ENCODE measurements at places on chromosomes 5 and 9. TPM values are rescaled to one million over a fixed set of nuclear protein-coding genes. Genes with fewer than 3 reads are reported as not detected.
A peak's percentile ranks its signal among the peaks of the same experiment; 100 is the strongest.

SYNPO gene
- total RNA-seq, result 4.2 TPM

DNA sequence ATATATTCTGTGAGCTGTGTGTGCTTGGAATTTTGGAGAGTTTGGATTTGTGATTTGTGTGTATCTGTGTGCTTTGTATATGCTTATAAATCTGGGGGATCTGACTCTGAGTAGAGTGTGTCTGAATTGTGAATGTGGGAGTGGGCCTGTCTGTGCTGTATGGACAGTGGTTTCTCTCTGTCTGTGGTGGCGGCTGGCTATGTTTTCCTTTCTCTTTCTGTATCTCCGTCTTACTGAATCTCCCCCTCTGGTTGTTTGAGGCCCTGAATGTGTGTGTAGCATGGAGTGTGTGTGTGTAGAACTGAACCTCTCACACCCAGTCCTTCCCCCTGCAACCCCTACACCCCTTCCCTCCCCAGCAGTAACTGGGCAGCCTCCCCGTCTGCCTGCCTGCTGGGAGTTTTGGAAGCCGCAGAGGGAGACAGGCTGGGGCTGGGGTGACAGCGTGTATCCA, 4.7 kb downstream of the CXXC5 start:
- H3K4me3 ChIP-seq, result no peak overlapping the region
- no peaks in the 10 kb centered on the region for H3K36me3 ChIP-seq
- DNase-seq, result no peak
- H3K27me3 ChIP-seq, result no peaks in the 10 kb centered on the region
- peaks cover 25% of the 10 kb centered on the region for H3K4me1 ChIP-seq

DNA sequence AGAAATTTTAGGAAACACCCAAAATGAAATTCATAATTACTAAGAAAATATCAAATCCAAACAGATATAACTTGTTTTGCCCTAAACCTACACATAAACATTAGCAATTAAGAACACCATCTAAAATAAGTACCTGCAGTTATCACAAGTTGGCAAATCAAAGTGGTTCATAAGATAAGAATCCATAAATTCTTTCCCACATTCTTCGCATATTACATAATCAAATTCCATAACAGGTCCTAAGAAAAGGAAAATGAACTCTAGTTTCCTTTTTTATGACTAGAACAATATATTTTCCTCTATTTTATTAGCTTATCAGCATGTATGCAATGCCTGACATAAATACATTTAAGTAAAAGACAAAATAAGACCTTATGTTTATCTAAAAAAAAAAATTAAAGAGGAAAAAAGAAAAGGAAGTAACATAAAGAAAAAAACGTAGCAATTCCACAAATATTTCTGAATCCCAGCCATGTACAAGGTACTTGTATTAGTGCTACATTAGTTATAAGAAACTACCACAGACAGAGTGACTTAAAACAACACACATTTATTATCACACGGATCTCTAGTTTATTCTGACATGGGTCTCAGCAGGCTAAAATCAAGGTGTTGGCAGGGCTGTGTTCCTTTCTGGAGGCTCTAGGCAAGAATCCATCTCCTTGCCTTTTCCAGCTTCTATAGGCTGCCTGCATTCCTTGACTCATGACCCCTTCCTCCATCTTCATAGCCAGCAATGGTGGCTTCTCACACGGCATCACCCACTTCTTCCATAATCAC, 7.5 kb downstream of the XPA start:
- peaks cover 30% of the 10 kb centered on the region for H3K36me3 ChIP-seq
- H3K4me3 ChIP-seq, result no peak overlapping the region
- DNase-seq, result no peak
- H3K27ac ChIP-seq, result no peak overlapping the region
- H3K27me3 ChIP-seq, result no peaks in the 10 kb centered on the region

TPPP gene
- 0.22 TPM for total RNA-seq

DNA sequence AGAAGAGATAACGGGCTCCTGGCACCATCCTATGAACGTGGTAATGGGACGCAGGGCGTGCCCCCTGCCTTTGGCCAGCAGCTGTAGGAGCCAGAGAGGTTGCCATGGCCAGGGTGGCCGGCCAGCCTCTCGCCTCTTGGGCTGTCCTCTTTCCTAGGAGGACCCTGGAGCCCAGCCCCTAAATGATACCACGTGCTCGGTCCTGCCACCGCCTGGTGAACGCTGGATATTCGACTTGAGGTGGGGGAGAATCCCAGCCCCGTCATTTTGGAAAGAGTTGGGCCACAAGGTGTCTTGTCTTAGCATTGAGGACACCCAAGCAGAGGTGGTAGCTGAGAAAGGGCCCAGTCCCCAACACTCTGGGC, 391 bp upstream of the NRG2 start:
- H3K4me1 ChIP-seq, result peaks cover 8% of the 10 kb centered on the region
- H3K27ac ChIP-seq, result no peak overlapping the region
- peak overlapping the region; percentile 70 for H3K4me3 ChIP-seq
- peaks cover 51% of the 10 kb centered on the region for H3K27me3 ChIP-seq
- no peaks in the 10 kb centered on the region for H3K36me3 ChIP-seq

GRCh38 chr9:69421908-69422801, 97.1 kb downstream of the ENTREP1 start:
- H3K4me3 ChIP-seq, result no peak overlapping the region
- no peaks in the 10 kb centered on the region for H3K4me1 ChIP-seq
- no peaks in the 10 kb centered on the region for H3K27me3 ChIP-seq
- peak; percentile 86 for DNase-seq

DNA sequence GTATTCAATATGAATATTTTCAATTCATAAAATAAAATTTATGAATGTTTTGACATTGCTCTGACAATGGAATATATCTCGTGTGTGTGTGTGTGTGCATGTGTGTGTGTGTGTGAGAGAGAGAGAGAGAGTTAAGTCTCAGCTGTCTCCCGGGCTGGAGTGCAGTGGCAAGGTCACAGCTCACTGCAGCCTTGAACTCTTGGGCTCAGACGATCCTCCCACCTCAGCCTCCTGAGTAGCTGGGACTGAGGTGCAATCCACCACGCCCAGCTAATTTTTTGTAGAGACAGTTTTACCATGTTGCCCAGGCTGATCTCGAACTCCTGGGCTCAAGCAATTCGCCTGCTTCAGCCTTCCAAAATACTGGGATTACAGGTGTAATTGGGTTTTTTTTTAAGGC, 16.1 kb downstream of the G3BP1 start:
- H3K27me3 ChIP-seq, result no peaks in the 10 kb centered on the region
- H3K36me3 ChIP-seq, result peaks cover 64% of the 10 kb centered on the region
- DNase-seq, result no peak
- no peaks in the 10 kb centered on the region for H3K4me1 ChIP-seq

IL17B gene
- total RNA-seq, result not detected

DNA sequence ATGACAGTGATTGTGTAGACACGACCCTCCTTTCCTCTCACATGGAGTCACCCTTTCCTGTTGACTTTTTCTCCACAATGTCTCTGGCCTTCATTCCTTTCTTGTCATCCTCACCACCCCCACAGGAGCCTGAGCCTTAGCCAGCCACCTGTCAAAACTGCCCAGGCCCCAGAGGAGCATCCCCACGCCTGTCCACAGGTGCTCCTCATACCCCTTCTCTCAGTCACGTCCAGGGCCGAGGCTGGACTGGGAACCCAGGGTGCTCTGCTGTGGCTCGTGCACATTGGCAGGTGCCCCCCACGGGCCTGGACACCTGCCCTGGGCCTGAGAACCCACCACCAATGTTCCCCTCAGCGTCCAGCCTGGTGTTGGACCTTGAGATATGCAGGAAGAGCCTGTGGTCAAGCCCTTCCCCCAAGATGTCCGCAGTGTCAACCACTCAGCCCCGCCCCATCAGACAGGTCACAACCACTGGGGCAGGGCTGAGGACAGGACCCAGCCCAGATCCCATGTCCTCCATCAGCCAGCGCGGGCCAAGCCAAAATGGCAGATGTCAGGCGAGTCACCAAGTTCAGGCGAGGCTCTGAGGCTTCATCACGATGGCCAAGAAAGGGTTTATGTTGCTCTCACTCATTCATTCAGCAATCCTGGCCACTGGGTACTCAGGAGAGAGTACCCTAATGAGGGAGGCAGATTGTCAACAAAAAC, 65.8 kb upstream of the STXBP1 start:
- DNase-seq, result no peak
- peaks cover 8% of the 10 kb centered on the region for H3K4me1 ChIP-seq
- no peak overlapping the region for H3K4me3 ChIP-seq
- no peaks in the 10 kb centered on the region for H3K27me3 ChIP-seq
- H3K27ac ChIP-seq, result no peak overlapping the region

SOX30 gene
- not detected for total RNA-seq

DNA sequence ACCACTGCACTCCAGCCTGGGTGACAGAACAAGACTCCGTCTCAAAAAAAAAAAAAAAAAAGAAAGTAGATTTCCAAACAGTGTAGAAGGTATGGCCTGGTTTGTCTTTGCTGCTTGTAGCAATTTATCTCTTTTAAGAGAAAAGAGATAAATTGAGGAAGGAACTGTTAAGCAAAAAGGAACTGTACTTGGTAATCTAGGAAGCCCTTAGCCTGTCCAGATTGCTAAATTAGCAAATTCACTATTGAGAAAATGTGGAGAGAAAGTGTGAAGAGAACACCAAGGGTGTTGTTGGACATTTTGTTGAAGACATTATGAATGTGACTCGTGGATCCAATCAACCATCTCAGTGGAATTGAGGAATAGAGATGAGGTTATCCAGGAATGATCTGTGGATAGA, 13.0 kb upstream of the SUSD3 start:
- no peaks in the 10 kb centered on the region for H3K4me1 ChIP-seq
- H3K36me3 ChIP-seq, result no peaks in the 10 kb centered on the region
- no peak overlapping the region for H3K4me3 ChIP-seq

DNA sequence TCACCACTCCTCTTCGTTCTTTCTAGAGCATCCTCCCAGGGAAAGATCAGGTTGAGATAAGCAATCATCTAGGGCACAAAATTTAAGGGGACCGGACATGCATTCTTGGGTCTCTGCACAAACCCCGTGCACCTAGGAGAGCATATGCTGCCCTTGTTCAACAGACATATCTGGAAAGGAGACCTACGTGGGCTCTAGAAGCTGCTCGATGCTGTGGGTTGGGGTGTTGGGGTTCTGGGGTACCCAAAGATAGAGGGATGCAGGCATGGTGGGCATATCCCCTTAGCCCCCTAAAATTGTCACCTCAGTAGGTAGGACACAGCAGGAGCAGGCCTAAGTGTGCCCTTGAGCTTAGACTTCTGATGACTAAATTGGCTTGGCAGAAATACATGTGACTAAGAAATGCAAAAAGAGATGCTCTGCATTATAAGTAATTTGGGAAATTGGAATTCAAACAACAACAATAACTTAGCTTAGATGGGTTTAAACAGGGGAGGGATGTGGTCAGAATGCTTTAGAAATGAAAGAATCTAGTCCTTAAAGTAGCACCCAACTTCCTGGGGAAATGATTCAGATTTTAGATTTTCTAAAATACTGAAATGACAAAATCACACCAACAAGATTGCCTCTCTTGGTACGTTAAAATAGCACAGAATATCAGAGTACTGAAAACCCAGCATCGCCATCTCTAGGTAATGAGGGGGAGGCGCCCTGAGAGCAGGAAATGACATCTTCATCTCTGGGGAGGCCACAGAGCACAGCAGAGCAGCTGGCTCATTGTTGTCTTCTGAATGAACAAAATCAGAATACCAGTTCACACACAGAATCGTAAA, 172.3 kb downstream of the GNA14 start:
- H3K27ac ChIP-seq, result no peak overlapping the region
- H3K36me3 ChIP-seq, result no peaks in the 10 kb centered on the region
- no peaks in the 10 kb centered on the region for H3K4me1 ChIP-seq
- DNase-seq, result no peak

TLR4 gene
- not detected for total RNA-seq

DNA sequence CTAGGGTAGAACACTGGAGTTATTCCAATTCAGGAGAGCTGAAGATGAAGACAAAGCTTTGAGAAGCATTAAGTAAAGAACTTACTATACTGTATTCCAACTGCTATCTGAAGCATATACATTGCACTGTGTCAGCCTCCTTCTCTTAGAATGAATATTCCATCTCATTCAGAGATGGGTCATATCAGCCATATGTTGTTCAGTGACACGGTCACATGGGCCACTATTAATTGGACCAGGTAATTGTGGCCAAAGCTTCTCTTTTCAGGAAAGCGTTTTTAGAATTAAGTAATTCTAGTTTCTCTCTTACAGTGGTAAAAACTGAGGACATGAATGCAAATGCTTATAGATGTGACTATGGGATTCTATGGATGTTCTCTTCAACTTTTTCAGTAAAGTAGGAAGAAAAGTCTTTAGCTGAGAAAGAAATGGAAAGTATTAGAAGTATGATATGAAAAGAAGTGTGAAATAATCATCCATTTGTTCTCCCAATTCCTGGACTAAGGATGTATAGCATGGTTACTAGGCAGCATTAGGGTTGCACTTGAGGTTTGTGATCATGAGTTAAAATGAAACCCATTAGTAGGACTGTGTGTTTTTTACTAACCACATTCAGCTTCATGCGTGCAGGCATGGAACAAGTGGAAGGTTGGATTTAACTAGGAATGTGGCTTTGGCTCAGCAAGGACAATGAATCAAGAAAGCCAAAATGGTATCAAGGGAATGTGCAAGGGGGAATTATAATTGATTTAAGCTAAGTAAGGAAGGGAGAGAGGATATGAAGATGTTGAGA, 40.9 kb downstream of the CETN3 start:
- no peaks in the 10 kb centered on the region for H3K27me3 ChIP-seq
- H3K36me3 ChIP-seq, result no peaks in the 10 kb centered on the region
- no peak overlapping the region for H3K27ac ChIP-seq

FSTL4 gene
- total RNA-seq, result 5.0 TPM

GRCh38 chr9:38346811-38347210, 45.7 kb upstream of the ALDH1B1 start:
- no peaks in the 10 kb centered on the region for H3K27me3 ChIP-seq
- H3K4me3 ChIP-seq, result peak overlapping the region; percentile 33
- no peaks in the 10 kb centered on the region for H3K36me3 ChIP-seq
- DNase-seq, result peak; percentile 77
- no peak overlapping the region for H3K27ac ChIP-seq

GRCh38 chr5:57684299-57684702, 201.7 kb upstream of the ACTBL2 start:
- DNase-seq, result no peak
- no peak overlapping the region for H3K27ac ChIP-seq
- H3K4me1 ChIP-seq, result no peaks in the 10 kb centered on the region
- H3K27me3 ChIP-seq, result no peaks in the 10 kb centered on the region

DNA sequence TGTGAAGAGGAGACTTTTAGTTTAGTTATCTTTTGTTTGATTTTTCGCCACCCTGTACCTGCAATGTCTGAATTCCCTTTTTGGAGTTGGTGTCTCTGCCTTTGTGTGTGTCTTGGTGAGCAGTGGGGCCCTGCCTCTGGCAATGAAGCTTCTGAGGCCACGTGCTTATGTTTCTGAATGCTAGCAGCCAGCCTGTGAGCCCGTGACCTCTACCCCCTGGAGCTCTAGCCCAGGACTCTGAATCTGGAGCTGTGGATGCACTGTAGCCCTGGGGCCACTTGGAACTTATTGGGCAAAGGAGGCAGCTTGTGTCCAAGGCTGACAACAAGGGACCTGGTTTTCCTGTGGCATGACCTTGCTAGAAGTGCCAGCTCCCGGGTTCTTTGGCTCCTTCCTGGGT, 19.4 kb downstream of the ENTREP1 start:
- H3K4me1 ChIP-seq, result peaks cover 10% of the 10 kb centered on the region
- no peaks in the 10 kb centered on the region for H3K36me3 ChIP-seq
- no peak overlapping the region for H3K4me3 ChIP-seq
- peak; percentile 60 for DNase-seq

GRCh38 chr9:14561929-14562405, 131.3 kb downstream of the ZDHHC21 start:
- no peaks in the 10 kb centered on the region for H3K27me3 ChIP-seq
- no peaks in the 10 kb centered on the region for H3K36me3 ChIP-seq
- H3K27ac ChIP-seq, result no peak overlapping the region
- H3K4me3 ChIP-seq, result no peak overlapping the region

GRCh38 chr9:115712981-115713380, 440.6 kb upstream of the PAPPA start:
- H3K4me1 ChIP-seq, result no peaks in the 10 kb centered on the region
- no peaks in the 10 kb centered on the region for H3K27me3 ChIP-seq
- H3K36me3 ChIP-seq, result no peaks in the 10 kb centered on the region

ESM1 gene
- total RNA-seq, result not detected

Measured in endodermal cell (in vitro differentiated cells).